ENCODE measurements at places on chromosomes 2 and 18.

GRCh38 chr2:20067992-20068584 is 16.7 kb upstream of the LAPTM4A start:
- no peak overlapping the region for H3K27ac ChIP-seq
- no peaks in the 10 kb centered on the region for H3K36me3 ChIP-seq
- no peaks in the 10 kb centered on the region for H3K27me3 ChIP-seq

DNA sequence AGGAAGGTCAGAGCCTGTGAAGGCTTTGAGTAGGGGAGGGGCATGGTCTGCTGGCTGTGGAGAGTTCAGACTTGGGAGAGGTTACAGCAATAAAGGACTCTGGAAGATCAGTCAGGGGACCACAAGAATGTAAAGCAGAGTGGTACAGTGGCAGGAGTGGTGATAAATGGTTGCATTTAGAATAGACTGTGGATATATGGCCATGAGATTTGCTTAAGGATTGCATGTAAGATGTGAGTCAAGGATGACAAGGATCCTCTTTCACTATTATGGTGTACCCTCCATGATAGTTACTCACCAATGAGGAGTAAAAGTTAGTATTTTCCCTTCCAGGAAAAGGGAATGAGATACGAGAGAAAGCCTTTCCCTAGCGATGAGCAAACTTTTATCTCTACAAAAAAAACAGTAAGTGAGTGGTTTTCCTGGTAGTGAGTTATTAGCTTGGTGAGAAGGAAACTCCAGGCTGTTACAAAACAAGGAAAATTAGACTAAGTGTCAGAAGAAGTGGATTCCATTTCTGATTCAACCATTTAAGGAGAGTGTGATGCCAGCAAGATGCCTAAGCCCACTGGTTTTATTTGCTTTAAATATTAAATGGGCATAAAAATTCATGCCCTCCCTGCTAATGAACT is 818.0 kb upstream of the ACVR2A start:
- H3K27ac ChIP-seq, result no peak overlapping the region
- H3K36me3 ChIP-seq, result no peaks in the 10 kb centered on the region
- H3K4me1 ChIP-seq, result no peaks in the 10 kb centered on the region
- no peak overlapping the region for H3K4me3 ChIP-seq
- no peak for DNase-seq
- no peaks in the 10 kb centered on the region for H3K27me3 ChIP-seq

DNA sequence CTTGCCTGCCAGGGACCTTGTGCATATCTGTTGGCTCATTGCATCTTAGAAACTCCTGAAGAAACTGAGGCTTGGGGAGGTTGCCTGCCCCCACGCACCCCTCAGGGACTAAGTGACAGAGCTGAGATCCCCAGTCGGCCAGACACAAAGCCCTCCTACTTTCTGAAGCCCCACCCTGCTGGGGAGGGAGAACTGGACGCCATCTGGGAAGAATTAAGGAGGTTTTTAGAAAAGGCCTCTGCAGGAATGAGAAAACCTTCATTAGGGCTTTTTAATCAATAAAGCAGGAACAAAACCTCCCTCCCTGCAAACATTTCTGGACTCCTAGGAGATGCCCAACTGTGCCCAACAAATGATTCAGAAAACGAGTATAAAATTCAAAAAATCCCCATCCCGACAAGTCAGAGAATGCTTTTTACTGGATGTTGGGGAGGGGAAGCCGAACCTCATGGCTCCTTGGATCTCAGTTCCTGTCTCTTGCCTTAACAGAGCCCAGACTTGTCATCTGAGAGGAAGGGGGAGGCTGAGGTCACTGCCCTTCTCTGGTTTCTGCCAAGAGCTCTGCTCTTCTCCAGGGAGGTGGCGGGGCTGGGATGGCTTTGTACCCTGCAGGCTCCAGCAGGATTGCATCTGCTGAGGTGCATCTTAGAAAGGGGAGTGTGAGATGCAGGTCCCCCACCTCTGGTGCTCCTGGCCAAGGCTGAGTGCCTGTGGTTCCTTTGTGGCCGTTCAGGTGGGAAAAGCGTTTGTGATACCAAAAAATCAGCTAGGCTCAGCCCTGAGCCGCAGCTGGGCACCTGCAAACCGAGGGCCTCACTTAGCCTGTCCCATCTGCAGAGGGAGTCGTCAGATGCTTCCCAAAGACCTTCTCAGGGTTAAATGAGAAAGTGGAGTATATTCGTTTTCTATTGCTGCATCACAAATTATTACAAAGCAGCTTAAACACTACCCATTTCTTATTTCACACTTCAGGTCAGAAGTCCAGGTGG is 142.4 kb downstream of the ZFP36L2 start:
- H3K4me1 ChIP-seq, result peaks cover 6% of the 10 kb centered on the region
- H3K27me3 ChIP-seq, result no peaks in the 10 kb centered on the region
- no peak overlapping the region for H3K4me3 ChIP-seq
- no peak overlapping the region for H3K27ac ChIP-seq

- no peak overlapping the region for H3K27ac ChIP-seq
- H3K4me1 ChIP-seq, result peaks cover 2% of the 10 kb centered on the region
- no peak overlapping the region for H3K4me3 ChIP-seq
- no peak for DNase-seq
Observed at GRCh38 chr18:10378688-10379420, 75.6 kb upstream of the APCDD1 start.

DNA sequence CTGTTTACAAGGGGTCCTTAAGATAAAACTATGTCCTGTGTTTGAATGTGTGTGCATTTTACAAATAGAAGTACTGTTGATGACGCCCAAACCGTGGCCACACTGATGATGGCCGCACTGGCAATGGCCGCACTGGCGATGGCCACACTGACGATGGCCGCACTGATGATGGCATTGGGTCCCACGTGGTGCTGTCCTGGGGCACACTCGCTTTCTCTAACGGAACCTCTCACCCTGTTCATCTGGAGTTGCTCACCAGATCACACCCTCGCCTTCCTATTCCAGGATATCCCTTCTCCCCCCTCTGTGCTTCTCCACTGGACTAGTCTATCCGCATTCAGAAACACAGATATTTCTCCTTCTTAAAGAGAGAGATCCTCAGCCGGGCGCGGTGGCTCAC is 192.4 kb downstream of the EIPR1 start:
- H3K4me1 ChIP-seq, result no peaks in the 10 kb centered on the region
- no peak overlapping the region for H3K4me3 ChIP-seq
- DNase-seq, result no peak

- H3K27me3 ChIP-seq, result no peaks in the 10 kb centered on the region
- no peaks in the 10 kb centered on the region for H3K36me3 ChIP-seq
Observed at GRCh38 chr2:60364491-60364890, 189.0 kb downstream of the BCL11A start.

DNA sequence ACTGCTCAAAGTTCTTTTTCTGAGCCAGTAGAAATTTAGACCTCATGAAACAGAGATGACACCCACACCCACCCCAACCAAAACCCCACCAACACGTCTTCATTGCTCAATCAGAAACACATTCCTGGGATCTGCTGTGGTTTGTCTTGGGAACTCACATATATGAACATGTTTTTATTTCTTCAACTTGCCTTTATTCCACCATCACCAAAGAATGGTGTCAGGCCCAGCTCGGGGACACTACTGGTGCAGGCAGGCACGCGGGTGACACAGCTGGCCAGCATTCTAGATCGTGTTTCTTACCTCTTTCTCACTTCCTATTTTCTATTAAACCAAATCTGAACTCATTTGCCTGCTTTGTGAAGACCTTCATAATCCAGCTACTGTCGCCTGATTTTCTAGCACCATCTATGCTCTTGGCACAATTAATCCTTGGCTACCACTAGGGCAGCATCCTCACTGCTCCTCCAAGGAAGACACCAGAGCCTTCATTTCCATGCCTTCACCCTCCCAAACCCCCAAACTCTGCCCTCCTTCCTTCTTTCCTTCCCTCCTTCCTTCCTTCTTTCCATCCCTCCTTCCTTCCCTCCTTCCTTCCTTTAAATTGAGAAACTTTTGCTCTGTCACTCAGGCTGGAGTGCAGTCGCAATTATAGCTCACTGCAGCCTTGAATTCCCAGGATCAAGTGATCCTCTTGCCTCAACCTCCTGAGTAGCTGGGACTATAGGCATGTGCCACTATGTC is 157.1 kb downstream of the BCL2 start:
- no peaks in the 10 kb centered on the region for H3K36me3 ChIP-seq
- H3K27ac ChIP-seq, result no peak overlapping the region
- H3K27me3 ChIP-seq, result no peaks in the 10 kb centered on the region
- H3K4me3 ChIP-seq, result no peak overlapping the region
- H3K4me1 ChIP-seq, result no peaks in the 10 kb centered on the region

DNA sequence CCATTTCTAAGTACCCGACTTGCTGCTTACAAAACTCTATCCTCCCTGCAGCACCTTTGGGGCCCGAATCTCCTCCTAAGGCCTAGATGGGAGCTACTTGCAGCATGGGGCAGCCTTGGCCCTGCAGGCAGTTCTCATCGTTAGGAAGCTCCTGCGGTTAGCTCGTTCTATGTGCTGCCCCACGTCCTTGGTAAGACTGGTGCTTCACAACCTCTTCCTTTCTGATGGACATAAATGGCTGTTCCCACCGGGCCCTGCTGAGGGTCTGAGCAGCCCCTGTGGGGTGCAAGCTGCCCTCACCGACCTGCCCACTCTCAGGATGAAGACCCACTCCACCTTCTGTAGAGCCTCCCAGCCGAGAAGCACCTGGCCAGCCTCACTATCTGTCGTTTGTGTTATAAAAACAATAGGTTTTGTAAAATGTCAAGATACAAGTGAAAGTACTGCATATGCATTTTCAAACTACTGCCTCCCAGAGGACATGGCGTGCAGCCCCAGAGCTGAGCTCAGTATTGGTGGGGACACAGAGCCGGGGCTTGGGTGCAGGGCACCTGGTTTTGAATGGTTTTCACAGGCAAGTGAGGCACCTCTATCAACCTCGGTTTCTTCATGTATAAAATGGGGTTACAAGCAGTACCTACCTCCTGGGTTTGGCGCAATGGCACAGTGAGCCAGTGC is 19.4 kb downstream of the OTOF start:
- H3K36me3 ChIP-seq, result no peaks in the 10 kb centered on the region
- H3K27me3 ChIP-seq, result no peaks in the 10 kb centered on the region
- DNase-seq, result no peak
- no peak overlapping the region for H3K27ac ChIP-seq

DNA sequence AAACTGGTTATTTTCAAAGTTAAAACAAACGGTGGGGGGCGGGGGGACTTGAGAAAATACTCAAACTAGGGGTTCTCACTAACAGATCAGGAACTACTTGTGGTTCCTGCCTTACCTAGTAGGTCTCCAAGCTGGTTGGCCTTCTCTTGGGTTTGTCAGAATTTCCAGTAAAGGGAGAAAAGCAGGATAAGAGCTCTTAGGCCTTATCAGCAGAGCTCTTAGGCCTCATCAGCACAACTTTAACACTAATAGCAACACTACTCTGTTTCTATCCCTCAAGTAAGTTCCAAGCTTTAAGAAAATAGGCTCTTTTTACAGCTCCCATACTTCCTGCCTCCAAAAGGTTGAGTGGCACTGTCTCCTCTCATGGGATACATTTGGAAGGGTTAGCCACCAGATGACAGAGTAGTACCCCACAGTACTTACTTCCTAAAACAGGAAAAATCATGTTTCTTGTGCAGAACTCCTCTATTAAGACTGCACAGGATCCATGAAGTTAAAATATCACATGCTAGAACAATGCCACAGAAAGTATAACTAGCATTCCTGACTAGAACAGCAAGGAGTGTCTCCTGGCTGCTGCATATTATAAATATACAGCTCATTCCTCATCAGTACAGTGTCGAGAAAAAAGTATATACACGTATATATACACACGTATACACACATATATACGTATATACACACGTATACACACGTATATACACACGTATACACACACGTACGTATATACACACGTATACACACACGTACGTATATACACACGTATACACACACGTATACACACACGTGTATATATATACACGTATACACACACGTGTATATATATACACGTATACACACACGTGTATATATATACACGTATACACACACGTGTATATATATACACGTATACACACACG is 6.1 kb downstream of the FBXO11 start:
- H3K36me3 ChIP-seq, result no peaks in the 10 kb centered on the region
- H3K4me1 ChIP-seq, result peaks cover 2% of the 10 kb centered on the region
- no peaks in the 10 kb centered on the region for H3K27me3 ChIP-seq

DNA sequence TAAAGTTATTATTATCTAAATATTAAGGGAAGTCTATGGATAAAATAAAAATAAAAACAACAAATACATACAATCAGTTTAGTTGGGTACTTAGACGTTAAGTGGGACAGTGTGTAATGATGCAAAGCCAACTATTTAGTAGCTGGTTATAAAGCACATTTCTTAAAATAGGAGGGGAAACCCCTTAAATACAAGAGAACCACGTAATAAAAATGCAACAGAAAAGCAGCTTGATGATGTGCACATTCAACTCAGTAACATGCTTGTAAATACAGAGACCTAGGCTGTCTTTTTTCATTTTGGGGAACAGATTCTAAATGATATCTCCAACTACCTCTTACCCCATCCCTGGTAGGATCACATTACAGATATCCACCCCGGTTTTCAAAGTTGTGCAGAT is 134.3 kb upstream of the AQP4 start:
- no peaks in the 10 kb centered on the region for H3K27me3 ChIP-seq
- H3K4me3 ChIP-seq, result no peak overlapping the region
- H3K36me3 ChIP-seq, result no peaks in the 10 kb centered on the region

GRCh38 chr2:142786918-142787702 is 90.4 kb upstream of the KYNU start:
- H3K36me3 ChIP-seq, result no peaks in the 10 kb centered on the region
- H3K27ac ChIP-seq, result no peak overlapping the region
- H3K4me1 ChIP-seq, result no peaks in the 10 kb centered on the region
- DNase-seq, result no peak
- H3K4me3 ChIP-seq, result no peak overlapping the region

DNA sequence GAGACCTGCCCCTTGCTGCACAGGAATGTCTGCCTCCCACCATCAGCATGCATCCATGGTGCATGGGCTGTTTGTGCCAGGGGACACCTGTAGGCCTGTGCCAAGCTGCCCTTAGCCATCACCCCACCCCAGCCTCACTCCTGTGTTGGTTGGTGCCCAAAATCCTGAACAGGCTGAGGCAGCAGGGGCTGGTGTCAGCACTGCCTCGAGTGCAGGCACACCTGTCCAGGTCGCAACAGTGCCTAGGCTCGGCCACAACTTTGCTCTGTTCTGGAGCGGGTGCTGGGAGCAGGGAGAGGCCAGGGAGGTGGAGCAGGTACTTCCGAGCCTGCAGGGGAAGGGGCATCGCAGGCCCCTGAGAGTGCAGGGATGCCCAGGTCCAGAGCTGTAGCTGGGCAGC is 69.1 kb downstream of the SRBD1 start:
- DNase-seq, result no peak
- H3K36me3 ChIP-seq, result peaks cover 17% of the 10 kb centered on the region
- no peak overlapping the region for H3K4me3 ChIP-seq
- H3K27me3 ChIP-seq, result no peaks in the 10 kb centered on the region
- no peaks in the 10 kb centered on the region for H3K4me1 ChIP-seq

DNA sequence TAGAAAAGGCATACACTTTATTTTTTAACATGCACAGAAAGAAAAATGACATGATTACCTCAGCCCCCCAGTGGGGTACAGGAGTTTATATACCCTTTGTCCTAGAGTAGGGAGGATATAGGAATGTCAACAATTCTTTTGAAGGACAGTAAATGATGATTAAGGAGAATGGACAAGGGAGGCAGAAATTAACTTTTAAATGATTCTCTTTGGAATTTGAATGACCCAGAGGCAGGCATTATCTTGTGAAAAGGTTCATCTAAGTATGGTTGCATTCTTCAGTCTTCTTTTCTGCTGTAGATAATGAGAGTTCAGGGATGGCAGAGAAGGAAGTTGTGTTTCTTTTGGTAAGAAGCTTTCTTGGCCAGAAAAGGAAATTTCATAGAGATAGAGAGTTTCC is 971.3 kb downstream of the CNTNAP5 start:
- H3K4me3 ChIP-seq, result no peak overlapping the region
- DNase-seq, result no peak
- H3K27ac ChIP-seq, result peak overlapping the region; percentile 97

- H3K4me1 ChIP-seq, result no peaks in the 10 kb centered on the region
- no peak overlapping the region for H3K4me3 ChIP-seq
- H3K27me3 ChIP-seq, result no peaks in the 10 kb centered on the region
- no peak overlapping the region for H3K27ac ChIP-seq
- no peak for DNase-seq
Observed at GRCh38 chr2:37775908-37776250, 104.4 kb upstream of the CDC42EP3 start.

All from iPS DF 6.9 (cell line).